CD4-positive, alpha-beta T cell treated with Interferon alpha-2 for 1 hour (primary cell): ENCODE measurements at places on chromosomes 1 and 21.

- DNase-seq, result peak; percentile 59
Measured at GRCh38 chr1:17437580-17438317, 1.7 kb downstream of the RCC2 start.

DNA sequence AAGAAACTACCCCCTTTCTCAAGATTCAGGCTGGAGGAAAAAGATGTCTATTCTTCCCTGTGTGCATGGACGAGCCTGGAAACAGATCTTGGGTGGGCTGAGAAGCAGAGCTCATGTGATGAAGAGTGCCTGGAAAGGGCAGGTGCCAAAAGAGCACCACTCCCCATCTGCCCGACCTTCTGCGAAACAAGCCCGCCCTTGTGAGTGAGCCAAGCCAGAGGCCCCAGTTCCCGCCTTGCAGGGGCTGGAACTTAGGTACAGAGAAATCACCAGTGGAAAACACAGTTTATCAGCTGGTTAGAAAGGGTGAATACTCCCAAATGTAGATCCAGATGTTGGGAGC lies 26.7 kb upstream of the A3GALT2 start:
- DNase-seq, result no peak

DNA sequence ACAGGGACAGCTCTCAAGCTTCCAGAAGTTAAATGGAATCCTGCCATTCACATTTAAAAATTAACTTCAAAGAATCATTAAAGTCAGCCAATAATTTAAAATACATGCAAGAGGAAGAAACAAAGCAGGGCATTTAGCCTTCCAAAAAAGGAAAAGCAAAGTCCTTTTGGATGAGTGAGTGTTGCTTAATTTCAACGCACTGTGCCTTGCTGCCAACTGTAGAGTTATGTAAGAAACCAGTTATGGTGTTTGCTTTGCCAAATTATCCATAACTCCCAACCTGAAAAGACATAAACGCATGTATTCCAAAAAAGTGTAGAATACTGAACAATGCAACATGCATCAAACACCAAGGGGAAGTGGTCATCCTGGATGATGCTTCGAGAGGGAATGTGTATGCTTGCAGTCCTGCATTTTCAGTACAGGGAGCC lies 16.1 kb upstream of the KCNE1 start:
- DNase-seq, result no peak

- DNase-seq, result peak; percentile 38
Measured at GRCh38 chr1:183472488-183473216, at the start of gene SMG7. Gene SMG7, plus strand, starts transcription at chr1:183472499. Its CDS starts 122 bp downstream, at chr1:183472621.

- no peak for DNase-seq
Measured at GRCh38 chr1:94707321-94708298, 112.5 kb upstream of the SLC44A3 start.

GRCh38 chr1:6588893-6589520 lies 9.2 kb downstream of the ZBTB48 start:
- no peak for DNase-seq

- no peak for DNase-seq
Measured at GRCh38 chr1:175540896-175541645, 202.3 kb downstream of the TNR start.

- peak; percentile 52 for DNase-seq
Measured at GRCh38 chr1:206784471-206784903, 12.2 kb upstream of the IL10 start.

GRCh38 chr1:22111115-22111514 lies 31.8 kb downstream of the WNT4 start:
- DNase-seq, result no peak

GRCh38 chr1:31787261-31787660 lies 23.1 kb upstream of the ADGRB2 start:
- DNase-seq, result no peak

- no peak for DNase-seq
Measured at GRCh38 chr1:82560566-82560965, 759.8 kb downstream of the ADGRL2 start.

DNA sequence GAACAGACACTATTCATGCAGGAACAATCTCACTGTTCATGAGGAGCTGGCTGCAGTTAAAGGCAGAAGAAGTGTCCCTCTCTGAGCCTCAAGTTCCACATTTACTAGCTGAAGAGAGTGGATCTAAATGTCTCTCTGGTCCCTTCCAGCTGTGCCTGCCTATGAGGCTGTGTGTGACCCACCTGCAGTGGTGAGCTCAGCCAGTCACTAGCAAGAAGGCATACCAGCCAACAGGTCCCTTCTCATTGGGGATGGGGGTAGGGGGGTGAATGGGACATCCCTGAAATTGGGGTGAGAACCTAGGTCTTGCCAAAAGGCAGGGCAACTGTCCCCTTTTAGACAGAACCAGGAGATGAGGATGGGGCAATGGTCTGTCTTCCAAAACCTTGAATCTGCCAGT lies 13.6 kb downstream of the RD3 start:
- DNase-seq, result no peak

DNA sequence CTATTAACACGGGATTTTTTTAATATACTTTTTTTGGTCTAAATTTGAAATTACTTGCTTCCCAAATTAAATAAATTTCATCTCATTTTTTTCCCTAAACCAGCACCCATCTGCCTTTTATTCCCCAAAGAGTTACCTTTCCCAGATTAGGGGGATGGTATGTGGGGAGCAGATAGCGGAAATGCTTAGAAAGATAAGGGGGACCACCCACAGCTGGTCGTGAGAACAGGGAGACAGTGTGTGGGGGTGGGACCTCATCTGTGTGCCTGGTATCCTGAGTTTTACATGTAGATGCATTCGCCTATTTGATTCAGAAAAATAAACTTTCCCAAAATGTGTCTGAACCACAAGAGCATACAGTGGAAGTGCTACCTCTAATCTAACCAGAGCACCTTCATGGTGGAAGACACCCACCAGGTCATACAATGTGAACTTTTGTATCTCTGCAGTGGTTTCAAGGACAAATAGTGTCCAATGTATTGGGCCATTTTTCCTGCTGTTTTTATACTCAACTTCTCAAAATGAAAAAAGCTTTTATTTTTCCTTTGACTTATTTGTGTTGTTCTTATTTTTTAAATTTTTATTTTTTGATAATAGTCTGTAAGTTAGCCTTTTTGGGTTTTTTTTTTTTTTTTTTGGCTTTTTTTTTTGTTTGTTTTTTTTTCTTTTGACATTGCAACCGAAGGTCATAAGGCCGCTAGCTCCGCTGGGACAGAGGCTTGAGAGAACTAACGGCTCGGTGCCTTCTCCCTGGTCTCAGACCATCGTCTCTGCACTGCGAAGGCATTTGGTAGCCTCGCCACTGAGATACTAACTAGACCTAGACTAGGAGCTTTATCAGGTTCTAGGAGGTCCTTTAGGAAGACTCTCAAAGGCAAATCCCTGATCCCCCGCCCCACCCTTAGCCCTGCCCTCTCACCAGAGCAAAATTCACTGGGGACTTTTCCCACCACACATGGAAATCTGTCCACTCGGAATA lies 263.2 kb downstream of the TM2D1 start:
- DNase-seq, result no peak

GRCh38 chr1:208002672-208003071 lies 91.7 kb upstream of the CD34 start:
- DNase-seq, result no peak

DNA sequence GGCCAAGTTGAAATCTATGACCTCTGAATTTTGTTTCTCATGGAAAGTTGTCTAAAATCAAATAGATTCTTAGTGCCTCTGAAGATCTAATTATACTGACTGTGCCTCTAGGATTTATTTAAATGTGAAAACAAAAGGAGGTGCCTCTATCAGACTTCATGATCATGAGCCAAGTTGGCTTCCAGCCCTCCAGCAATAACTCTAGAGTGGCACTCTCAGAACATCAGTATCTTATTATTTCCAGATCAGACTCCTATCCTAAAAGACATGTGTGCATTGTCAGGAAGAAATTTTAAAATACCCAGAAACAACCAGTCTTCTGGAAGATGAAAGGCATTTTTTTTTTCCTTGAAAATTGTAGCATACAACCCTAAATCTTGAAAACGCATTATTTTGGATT lies 368.0 kb downstream of the PDE4B start:
- no peak for DNase-seq

GRCh38 chr1:223471566-223471965 lies 78.4 kb downstream of the CCDC185 start:
- no peak for DNase-seq

- DNase-seq, result no peak
Measured at GRCh38 chr1:44512313-44512885, 107.3 kb downstream of the RNF220 start.

DNA sequence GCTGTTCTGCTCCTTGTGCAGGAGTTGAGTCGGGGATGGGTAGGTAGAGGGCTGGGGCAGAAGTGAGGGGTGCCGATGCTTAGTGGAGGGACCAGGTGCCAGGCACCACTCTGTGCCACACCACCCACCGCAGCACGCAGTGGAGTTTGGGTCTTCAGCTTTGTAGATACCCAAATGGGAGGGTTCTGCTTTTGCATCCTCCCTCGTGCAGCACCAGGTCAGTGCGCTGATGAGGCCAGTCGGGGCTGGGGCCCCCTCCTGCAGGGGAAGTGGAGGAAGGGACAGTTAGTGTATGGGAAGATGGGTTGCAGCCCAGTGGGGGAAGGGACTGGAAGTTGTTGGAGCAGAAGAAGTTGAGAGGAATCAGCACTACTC lies 244.0 kb downstream of the RHOU start:
- no peak for DNase-seq

GRCh38 chr1:180029524-180030135 lies 75.0 kb downstream of the CEP350 start:
- no peak for DNase-seq

- DNase-seq, result no peak
Measured at GRCh38 chr1:211829343-211830054, 1.1 kb downstream of the LPGAT1 start.

GRCh38 chr1:197467881-197468280 lies 199.8 kb downstream of the CRB1 start:
- DNase-seq, result no peak

DNA sequence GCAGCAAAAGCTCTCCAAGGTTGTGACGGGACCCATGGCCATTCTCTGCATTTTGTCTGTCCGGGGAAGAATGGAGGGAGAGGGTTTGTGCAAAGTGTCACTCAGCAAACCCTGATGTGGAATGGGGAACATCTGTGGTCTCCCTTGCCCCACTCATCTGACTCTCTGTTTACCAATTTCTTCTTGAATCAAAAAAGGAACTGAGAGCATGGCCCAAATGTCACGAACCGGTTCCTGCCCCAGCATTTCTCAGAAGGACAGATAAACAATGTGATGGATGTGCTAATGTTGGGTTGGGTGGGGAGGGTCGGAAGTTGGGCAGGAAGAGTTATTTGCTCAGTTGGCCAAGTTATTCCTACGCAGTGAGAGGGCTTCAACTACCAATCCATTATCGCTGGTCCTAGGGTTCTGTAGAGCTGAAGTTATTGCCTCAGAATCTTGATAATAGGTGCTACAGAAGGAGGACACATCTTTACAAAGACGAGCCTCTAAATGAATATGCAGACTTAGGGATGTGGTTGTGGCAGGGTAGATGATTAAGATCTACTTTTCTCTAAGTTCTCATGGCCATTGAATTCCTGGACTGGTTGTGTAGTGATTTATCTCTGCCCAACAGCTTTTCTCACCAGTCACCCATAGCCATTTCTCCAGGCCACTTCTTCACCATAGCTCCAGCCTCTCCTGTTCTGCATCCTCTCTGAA lies 9.6 kb upstream of the DUSP12 start:
- DNase-seq, result no peak

DNA sequence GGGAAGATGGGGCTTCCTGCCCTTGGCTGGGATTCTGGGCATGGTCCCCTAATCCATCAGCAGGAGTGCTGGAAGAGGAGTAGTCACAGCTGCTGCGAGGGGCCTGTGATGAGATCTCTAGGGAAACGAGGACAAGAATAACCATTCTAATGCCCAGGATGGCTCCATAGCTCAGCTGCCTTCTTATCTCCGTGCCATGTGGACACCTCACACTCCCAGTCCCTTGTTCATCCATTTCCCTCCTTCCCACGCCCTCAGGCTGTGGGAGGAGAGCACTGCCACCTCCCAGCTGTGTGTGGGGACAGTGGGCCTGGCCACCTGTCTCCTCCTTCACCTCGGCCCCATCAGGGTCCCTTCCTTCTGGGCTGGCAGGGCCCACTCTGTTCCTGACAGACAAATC lies 16.1 kb upstream of the ETV3 start:
- DNase-seq, result no peak

DNA sequence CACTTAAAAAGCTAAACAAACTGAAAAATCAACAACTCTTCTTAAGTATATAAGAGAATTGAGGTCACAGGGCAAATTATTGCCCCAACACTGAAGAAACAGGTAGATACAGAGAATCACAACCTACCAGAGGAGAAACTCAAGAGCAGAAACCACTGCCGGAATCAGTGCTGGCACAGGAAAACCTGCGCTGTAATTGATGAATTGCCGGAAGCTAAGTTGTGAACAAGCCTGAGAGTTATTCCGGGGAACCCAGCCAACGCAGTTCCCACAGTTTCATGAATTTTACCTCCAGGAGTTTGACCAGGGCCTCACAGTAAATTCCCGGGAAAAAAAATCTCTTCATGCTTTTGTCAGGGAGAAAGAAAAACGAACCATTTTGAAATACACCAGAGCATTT lies 657.1 kb upstream of the BRINP3 start:
- no peak for DNase-seq

- DNase-seq, result peak; percentile 78
Measured at GRCh38 chr1:12157366-12158231, 9.2 kb upstream of the TNFRSF1B start.

DNA sequence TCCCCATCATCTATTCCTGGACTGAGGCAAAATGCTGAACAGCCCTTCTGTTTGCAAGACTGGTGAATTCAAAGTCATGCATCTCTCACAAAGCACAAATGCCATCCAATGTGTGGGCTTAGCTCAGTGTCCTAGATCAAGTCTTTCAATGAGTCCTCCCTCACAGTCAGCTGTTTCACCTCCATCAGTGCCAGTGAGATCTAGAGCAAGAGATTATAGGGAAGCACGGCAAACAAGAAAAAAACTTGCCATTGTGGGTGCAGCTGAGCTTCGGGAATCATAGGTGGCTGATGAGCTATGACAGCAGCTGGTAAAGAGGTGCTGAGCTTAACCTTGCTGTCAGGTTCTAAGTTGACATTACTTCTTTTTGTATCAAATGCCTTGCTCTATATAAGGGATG lies 130.2 kb downstream of the LMX1A start:
- no peak for DNase-seq

- DNase-seq, result no peak
Measured at GRCh38 chr1:207810173-207810572, 58.3 kb downstream of the CD46 start.

DNA sequence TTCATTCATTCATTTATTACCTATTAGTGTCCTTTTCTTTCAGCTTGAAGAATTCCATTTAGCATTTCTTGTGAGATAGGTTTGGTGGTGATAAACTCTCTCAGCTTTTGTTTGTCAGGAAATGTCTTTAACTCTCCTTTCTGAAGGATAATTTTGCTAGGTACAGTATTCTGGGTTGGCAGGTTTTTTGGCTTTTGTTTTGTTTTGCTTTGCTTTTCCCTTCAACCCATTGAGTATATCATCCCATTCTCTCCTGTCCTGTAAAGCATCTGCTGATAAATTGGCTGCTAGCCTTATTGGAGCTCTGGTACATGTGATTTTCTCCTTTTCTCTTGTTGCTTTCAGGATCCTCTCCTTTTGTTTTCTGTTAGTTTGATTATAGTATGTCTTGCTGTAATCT lies 47.0 kb upstream of the RGS4 start:
- DNase-seq, result no peak

GRCh38 chr1:48007047-48007446 lies 9.9 kb upstream of the TRABD2B start:
- no peak for DNase-seq
